ENCODE measurements at places on chromosomes 2 and 18. TPM values are rescaled to one million over a fixed set of nuclear protein-coding genes. Genes with fewer than 3 reads are reported as not detected.

Gene DNAJC5G
- 0.34 TPM for polyA plus RNA-seq

Gene AGXT
- polyA plus RNA-seq, result not detected

Gene FAM237A
- not detected for polyA plus RNA-seq

GRCh38 chr2:150888337-150888736 lies 373.3 kb downstream of the RBM43 start:
- DNase-seq, result no peak

DNA sequence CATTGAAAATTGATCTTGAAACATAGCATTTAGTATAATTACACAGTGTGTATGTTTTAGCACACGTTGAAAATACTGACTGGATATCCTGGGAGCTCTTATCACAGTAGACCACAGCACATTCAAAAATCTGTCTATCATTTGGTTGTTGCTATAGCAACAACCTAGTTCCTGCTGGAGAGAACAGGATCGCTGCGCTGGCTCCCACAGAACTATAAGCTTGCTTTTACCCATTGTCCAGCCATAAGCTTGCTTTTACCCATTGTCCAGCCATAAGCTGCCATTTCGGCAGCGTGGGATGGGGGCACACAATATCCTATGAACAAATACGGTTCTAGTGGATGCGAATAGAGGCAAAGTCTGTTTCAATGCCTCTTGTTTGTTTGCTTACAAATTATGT lies 70.4 kb upstream of the ST6GAL2 start:
- DNase-seq, result no peak

- no peak for DNase-seq
These were observed 32.0 kb downstream of the MARCHF4 start for GRCh38 chr2:216340280-216340631.

GRCh38 chr2:10326151-10326616 lies 23.5 kb downstream of the HPCAL1 start:
- no peak for DNase-seq

DNA sequence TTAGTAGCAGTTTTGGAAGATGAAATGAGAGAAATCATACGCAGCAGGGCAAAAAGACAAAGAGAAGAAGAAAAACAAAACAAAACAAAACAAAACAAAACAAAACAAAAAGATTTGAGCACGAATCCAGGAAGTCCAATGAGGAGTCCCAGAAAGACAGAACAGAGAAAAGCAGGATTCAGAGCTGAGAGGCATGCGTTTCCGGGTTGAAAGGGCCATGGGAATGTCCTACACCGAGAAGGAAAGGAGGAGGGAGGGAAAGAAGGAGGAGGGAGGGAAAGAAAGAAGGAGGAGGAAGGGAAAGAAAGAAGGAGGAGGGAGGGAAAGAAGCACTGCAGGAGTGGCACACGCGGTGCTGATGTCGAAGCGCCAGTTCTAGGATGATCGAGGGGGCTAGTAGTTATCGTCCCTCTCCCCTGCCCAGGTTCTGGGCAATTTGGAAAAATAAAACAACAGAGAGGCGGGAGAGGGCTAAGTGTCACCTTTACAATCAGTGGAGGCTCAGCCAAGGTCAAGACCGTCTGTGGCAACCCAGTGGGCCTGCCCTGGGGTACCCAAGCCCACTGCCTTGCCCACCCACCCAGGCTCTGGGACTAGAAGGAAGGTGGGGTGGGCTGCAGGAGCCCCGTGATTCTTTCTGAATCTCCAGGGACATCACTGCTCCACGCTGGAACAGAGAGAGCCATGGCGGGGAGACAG lies 68.4 kb downstream of the TWIST2 start:
- DNase-seq, result no peak

GRCh38 chr2:210768329-210768910 lies 212.0 kb downstream of the CPS1 start:
- no peak for DNase-seq

- DNase-seq, result no peak
These were observed 252.5 kb upstream of the SIX2 start for GRCh38 chr2:45261746-45262145.

DNA sequence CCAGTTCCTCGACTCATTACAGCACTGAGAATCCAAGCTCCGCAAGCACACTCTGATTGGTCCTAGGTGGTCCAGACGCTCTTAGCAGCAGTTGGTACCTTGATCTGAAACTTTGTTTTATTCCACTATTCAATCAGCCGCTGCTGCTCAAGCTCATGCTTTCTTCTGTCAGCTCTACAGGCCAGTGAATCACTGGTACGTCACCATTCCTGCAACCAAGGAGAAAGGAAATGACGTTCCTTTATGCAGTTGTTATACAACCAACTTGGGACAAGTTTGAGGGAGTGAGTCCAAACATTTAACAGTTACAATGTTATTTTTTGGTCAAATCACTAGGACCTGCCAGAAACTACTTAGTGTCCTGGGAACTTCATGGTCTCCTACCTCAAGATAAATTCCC lies 398.8 kb upstream of the TMEFF2 start:
- no peak for DNase-seq

- no peak for DNase-seq
These were observed 129.1 kb upstream of the MMADHC start for GRCh38 chr2:149716687-149717086.

Data from hindlimb muscle (tissue), 1 donor.